DMS53 (cell line): ENCODE measurements at places on chromosomes 13 and 19.

DNA sequence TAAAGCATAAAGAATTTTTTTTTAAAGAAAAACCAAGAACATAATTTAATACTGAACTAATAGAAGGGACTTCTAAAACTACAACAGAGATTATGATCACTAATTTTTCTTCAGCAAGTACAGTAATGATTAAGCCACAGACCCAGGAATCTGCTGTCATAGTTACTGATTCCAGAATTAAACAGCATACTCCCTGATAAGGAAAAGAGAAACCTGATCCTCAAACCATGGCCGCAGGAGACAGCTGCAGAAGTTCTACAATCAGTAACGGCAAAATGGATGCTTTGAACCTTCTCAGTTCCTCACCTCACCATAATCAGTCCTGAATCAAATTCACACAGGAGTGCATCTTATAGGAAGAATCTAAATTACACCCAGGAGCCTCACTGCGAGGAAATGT lies 939.0 kb upstream of the SLITRK1 start:
- no peak for DNase-seq

- DNase-seq, result peak; percentile 32
These were observed 954.7 kb downstream of the SLITRK6 start for GRCh38 chr13:84844473-84844872.

DNA sequence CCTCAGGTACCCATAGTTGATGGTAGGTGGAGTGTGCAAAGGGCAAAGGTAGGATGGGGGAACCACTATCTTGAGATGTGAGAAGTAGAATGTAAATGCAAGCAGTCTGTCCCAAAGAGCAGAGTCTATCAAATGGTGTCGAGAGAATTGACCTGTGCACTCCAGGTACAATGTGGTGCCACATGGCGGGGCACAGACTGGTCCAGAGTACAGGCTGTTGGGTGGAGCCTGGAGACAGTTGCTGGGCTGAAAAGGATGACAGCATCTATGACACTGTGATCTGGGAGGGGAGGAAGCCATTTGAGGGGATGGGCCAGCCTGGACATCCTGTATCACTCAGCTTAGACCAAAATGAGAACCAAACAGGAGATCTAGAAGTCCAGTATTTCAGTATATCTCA lies 180.6 kb downstream of the ABCC4 start:
- DNase-seq, result no peak

- peak; percentile 76 for DNase-seq
These were observed 51.1 kb downstream of the TNFRSF19 start for GRCh38 chr13:23621316-23621645.

DNA sequence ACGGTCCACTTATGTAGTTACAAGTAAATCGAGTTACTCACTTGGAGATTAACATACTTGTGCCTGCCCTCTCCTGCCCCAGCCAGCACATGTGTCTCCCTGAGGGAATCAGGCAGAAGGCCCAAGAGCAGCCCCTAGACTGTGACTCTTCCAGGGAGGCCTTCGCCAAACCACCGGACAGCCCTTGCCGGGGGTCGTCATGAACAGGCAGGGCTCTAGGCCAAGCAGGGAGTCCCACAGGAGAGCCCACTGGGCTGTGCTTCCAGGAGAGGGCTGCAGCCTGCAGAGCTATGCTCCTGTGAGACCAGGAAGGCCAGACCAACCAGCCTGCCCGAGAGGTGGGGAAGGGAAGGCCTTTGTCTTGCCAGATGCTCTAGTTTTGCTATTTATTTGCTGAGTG lies 283.3 kb downstream of the FOXO1 start:
- peak; percentile 29 for DNase-seq

- no peak for DNase-seq
These were observed 251.0 kb downstream of the UQCRFS1 start for GRCh38 chr19:28961772-28962500.

- no peak for DNase-seq
These were observed 110.5 kb downstream of the NDFIP2 start for GRCh38 chr13:79591493-79591892.

DNA sequence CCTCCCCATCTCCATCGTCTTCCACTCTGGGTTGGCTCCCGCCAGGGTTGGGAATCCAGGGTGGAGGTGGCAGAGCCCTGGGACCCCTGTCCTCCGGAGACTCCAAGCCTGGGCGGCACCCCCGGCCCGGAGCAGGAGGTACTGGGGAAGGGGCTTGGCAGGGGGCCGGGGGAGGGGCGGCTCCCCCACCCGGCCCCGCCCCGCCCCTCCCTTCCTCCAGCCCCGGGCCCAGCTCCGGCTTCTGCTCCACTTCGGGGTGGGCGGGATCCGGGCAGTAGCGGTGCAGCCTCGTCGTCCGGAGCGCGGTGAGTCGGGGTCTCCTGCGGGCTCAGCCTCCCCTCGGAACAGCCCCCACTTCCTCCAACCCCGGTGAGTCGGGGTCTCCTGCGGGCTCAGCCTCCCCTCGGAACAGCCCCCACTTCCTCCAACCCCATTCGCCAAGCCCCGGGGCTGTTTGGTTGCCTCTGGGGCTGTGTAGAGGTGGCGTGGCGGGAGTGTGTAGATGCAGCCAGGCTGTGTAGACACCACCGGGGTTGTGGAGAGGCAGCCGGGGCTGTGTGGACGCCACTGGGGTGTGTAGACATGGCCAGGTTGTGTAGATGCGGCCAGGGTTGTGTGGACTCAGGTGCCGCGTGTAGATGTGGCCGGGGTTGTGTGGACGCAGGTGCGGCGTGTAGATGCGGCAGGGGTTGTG lies at the start of gene TMPRSS9:
Gene TMPRSS9, plus strand, starts transcription at position 274 of the 694 bp plus-strand sequence. CDS start 29,521 bp downstream, outside the sequence.
- no peak for DNase-seq

DNA sequence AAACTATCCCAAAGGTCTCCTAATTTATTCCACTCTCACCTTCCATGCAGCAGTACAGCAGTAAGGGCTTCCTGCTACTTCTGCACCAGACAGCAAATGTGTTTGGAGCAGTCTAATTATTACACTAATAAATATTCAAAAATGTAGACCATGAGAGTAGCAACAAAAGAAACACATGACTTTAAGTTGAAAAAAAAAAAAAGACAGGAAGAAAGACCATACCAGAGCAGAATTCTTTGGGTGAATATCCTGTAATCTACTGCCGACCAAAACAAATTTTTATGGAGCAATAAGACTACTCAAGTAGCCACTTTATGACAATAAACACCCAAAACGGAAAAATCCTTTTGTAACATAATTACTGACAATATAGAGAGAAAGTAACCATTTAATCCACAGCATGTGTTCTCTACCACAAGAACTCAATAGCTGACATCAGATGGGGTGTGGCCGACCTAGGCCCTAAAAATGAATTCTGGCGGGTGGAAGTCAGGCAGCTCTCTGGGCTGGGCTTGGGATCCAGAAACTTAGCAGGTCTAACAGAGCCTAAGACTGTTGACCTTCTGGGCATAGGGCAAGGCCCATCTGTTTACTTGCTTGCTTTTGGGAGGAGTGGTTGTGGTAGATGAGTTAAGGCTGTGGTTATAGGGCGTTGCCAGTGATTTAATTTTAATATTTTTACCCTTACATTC lies 4.6 kb downstream of the KLF12 start:
- DNase-seq, result no peak

DNA sequence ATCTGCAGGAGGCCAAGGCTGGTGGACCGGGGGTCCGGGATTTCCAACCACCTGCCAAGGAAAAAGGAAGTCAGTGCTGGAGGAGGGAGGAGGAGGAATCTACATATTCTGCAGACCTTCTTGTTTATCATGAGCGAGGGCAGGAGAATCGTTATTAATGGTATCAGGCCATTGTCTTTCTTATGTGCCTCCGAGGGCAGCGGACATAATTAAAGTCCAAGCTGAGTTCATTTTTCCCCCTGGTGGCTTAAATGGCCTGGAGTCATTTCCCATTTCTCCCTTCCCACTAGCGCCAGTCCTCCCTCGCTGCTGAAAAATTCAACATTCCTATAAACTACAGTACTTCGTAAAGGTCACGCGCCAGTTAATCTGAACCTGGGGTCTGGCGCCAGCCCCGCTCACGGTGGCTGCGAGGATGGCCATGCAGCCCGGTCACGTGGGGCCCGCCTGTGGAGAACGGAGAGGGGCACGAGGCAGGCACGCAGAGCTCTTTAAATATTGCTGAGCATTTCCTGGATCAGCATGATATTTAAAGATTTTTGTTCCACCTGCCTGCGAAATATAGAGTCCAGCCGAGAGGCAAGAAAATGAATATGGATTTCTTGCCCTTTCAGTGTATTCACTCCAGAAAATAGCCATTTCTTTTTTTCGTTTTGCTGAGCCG lies 85.2 kb upstream of the PCDH8 start:
- DNase-seq, result peak; percentile 7
